ENCODE measurements at places on chromosomes 16 and 17.

DNA sequence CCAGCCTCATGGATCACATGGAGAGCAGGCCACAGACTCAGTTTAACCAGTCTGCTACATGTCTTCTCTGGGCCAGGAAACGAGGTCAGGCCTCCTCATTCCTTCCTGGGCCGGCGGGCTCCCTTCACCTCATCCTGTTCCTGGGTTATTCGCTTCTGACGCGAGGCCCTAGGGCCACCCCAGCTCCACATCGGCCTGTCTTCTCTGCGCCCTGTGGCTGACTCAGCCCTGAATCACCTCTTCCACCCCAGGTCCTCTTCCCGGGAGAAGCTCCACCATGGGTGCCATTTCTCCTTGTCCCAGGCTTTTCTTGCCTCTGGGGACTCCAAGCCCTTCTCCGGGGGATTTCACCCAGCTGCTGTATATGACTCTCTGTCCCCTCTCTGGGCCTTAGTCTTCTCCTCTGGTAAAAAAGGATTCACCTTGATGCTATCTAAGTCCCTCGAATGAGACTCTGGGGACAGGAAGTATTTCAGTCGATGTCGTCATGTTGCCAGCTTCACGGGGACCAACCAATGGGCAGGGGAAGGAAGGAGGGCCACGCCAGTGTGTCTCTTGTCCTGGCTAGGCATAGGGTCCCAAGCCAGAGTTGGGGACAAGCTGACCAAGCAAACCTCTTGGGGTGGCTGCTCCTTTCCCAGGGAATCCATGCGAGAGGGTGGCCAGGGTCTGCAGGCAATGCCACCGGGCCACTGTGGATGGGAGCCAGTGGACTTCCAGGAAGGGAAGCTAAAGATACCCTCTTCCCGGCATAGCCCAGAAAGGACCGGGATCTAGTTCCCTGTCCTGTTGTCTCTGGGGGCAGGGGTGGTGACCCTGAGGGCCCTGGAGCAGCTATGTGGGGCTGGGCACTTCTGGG lies 58.7 kb downstream of the SOCS3 start:
- DNase-seq: peak; percentile 18

DNA sequence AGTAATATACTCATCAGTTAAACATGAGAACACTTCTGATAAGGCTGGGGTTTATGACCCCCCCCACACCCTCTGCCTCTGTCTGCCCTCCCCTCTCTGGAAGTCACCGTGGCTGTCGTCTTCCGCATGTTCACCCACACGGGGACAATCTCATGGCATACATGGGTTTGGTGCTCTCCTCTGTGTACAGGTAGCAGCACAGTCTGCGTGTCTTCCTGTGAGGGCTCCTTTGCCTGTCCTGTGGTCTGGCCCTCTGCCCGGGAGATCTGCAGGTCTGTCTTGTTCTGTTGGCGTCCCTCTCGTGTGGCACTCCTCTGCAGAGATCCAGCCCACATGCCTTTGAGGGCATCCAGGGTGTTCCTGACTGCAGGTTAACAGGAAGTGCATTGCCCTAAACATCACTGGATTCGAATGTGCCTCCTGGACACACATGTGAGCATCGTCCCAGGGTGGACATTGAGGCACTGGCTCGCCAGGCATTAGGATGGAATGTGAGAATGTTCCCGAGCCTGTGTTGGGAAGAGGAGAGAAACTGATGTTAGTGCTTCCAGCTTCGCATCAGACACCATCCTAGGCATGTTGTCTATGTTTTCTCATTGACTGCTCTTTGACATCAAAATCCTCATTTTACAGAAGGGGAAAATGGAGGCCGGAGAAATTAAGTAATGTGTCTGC lies 54.5 kb downstream of the NKD1 start:
- no peak for DNase-seq

GRCh38 chr17:35731239-35731916 lies at the start of gene RASL10B:
Gene RASL10B (plus strand): TSS chr17:35731639. CDS start chr17:35735185, 3,546 bp downstream.
- peak; percentile 29 for DNase-seq

- DNase-seq: no peak
Observed at GRCh38 chr16:49598383-49599170, 225.0 kb downstream of the C16orf78 start.

- no peak for DNase-seq
Observed at GRCh38 chr16:79348521-79349306, 251.8 kb downstream of the MAF start.

GRCh38 chr17:72775919-72776318 lies 316.6 kb downstream of the SLC39A11 start:
- DNase-seq: no peak

DNA sequence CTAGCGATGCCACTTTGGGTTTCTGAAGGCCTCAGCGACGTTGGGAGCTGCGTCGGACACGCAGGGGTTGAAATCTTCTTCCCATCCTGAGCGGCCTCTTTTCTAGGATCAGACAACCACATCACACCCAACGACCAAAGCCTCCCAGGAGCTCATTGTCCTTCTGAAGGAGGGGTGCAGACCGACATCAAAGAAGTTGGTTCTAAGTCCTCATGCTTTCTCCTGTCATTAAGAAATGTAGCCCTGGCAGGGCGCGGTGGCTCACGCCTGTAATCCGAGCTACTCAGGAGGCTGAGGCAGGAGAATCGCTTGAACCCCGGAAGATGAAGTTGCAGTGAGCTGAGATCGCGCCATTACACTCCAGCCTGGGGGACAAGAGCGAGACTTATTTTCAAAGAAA lies 1681.9 kb downstream of the TP53TG3F start:
- DNase-seq: no peak

GRCh38 chr16:11038777-11039176 lies 94.4 kb downstream of the CLEC16A start:
- DNase-seq: no peak

GRCh38 chr16:85859818-85860125 lies 39.2 kb upstream of the IRF8 start:
- no peak for DNase-seq

- peak; percentile 49 for DNase-seq
Observed at GRCh38 chr17:32936894-32937500, 9.0 kb downstream of the TMEM98 start.

DNA sequence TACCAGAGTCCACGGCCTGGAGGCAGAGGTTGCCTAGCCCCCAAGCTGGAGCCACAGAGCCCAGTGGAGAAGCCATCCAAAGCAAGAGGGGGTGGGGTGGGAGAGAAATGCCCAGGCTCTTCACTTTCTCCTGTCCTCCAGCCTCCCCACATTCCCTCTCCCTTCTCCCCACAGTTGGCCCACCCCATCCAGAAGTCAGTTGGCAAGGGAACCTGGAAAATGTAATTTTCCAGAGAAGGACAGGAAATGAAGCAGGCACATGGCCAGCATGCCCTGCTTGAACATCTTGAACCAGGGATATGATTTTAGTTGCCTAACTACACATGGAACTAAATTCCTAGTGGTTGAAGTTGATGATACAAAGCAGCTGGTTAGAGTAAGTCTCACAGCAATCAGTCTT lies 73.3 kb upstream of the IRX6 start:
- DNase-seq: no peak

DNA sequence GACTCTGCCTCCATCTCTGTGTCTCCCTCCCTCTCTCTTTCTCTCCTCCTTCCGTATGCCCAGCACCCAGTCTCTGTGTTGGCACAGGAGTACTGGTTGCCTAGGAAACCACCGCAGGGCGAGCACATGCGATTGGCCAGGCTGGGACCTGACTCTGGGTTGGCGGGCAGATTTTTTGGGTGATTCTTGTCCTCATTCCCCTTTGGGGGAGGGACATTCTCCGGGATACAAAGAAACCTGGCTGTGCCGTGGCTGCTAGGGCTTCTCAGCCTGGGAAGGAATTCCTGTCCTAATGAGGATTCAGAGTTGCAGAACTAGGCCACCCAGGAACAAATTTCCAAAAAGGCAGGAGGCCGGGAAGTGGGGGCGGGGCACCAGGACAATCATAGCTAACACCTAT lies 168.9 kb downstream of the SHISA9 start:
- DNase-seq: no peak

GRCh38 chr16:76910931-76911330 lies 280.1 kb upstream of the MON1B start:
- DNase-seq: peak; percentile 16

DNA sequence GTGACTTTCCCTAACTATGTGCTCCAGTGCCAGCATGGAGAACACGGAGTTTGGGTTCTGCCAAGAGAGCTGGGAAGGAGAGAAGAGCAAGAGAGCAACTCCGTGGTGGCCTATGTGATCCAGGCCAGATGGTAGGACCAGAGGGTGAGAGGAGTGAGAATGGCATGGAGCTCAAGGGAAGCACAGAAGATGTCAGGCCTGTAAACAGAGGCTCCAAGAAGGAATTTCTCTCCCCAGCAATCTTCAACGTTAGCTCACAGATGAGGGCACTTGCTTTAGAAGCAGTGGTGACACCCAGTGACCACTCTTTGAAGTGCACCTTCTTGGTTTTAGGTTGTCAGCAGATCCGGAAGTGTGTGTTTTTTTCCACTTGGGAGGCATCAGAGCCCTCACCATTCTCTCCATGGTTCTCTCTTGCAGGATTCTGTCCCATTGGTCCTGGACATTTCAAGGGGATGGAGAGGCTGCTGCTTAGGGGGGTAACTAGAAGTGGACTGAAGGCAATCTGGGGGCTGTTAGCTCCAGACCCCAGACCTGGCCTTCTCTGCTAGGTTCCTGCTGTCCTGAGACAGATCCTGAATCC lies 18.1 kb upstream of the TMEM98 start:
- DNase-seq: peak; percentile 90

- DNase-seq: no peak
Observed at GRCh38 chr17:79594271-79594670, 16.6 kb downstream of the RBFOX3 start.

- peak; percentile 5 for DNase-seq
Observed at GRCh38 chr17:54898576-54898975, 2.1 kb upstream of the TOM1L1 start.

- DNase-seq: no peak
Observed at GRCh38 chr16:55572439-55572838, 6.0 kb downstream of the CAPNS2 start.

- DNase-seq: no peak
Observed at GRCh38 chr16:23424292-23424958, 28.6 kb downstream of the COG7 start.

DNA sequence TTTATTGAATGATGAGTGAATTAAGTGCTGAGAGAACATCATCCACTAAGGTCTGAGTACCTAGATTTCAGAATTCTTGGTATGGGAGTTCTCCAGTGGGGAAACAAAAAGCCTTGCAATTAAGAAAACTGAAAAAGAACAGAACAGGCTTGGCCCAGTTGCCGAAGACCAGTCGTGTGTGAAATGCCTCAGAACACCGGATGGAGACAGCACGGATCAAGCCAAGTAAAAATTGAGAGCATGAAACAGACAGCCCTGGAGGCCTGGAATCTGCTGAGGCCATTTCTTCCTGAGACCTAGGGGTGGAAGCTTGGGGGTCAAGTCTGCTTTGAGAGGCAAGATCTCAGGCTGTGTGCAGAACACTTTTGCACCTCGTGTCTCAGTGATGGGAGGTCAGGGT lies 43.3 kb downstream of the GRIN2A start:
- no peak for DNase-seq

GRCh38 chr16:67825119-67825518 lies 17.0 kb upstream of the THAP11 start:
- DNase-seq: no peak

- DNase-seq: no peak
Observed at GRCh38 chr17:15919466-15919865, 25.5 kb upstream of the ADORA2B start.

DNA sequence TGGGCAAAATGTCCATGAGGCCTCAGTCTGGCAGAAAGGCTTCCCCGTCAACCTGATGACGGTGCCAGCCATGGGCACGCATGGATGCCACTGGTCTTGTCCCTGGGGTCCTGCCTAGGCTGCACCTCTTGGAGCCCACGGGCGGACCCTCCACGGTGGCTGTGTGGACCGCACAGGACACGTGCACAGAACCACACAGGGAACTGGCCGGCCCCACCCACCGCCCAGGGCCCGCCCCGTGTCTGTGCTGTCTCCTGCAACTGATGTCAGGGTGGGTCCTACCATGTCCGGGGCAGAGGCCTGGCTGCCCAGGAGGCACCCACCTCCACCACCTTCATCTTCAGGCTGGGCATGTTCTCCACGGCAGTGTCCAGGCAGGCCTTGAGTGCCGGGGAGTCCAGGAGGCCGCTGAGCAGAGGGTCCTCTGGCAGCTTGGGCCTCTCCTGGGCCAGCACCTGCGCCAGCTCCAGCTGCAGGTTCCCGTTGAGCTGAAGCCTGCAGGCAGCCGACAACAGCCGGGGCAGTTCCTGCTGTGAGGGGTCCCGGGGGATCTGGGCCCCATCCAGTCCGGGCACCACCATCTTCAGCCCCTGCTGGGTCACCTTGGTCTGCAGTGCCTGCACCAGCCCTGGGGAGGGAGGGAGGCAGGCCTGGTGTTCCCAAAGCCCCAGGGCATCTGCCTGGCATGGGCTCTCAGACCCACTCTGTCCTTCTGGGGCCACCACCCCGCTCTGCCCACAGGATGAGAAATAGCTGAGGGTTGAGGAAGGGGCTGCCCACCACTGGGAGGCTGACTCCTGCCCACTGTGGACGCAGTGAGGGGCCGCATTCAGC lies 11.9 kb downstream of the FASN start:
- no peak for DNase-seq

GRCh38 chr16:24328835-24329452 lies 72.8 kb downstream of the CACNG3 start:
- no peak for DNase-seq

- DNase-seq: no peak
Observed at GRCh38 chr17:3970668-3971067, 6.4 kb upstream of the ATP2A3 start.

DNA sequence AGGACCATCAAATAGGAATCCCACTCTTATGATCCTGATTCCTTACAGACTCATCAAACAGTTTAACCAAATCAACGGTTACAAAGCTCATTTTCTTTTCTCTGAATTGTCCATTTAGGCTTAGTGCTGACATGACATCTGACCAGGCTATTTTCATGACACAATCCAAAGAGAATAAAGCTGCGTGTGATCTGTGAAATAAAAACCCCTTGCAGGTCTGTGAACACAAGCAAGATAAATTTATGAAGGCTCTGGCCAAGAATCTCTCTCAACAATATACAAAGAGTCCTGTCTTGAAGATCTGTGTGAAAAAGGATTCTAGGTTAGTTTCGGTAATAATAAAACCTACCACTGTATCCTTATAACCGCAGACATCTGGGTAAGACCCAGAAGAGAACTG lies 22.0 kb downstream of the COG1 start:
- DNase-seq: no peak

- no peak for DNase-seq
Observed at GRCh38 chr17:80858301-80859001, 133.2 kb upstream of the CHMP6 start.
